EL (cell line): ENCODE measurements at places on chromosomes 12 and 14.

- DNase-seq: peak; percentile 93
Observed at GRCh38 chr12:116455540-116456329, 103.4 kb upstream of the MAP1LC3B2 start.

- no peak for DNase-seq
Observed at GRCh38 chr14:65709576-65709975, 297.0 kb downstream of the FUT8 start.

DNA sequence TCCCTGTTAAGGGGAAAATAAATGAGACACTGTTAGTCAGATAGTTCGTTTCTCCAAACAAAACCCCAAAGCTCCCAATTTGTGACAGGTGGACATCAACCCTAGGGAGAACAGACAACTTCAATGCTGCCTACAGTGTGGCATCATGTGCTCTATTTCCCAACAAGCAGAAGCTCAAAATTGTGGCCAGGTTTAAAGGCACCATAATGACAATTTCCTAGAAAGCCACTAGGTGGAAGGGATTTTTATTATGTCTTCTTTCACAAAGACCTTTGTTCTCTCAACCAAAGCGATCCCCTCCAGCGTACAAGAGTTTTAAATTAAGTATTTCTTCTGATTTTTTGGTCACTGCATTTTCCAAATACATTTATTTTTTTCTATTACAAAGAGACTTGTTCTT, 88.0 kb upstream of the MBIP start:
- no peak for DNase-seq

- no peak for DNase-seq
Observed at GRCh38 chr14:76696791-76697190, 64.5 kb upstream of the VASH1 start.

- DNase-seq: no peak
Observed at GRCh38 chr14:32762886-32763285, 175.8 kb upstream of the NPAS3 start.
